Stimulated activated naive B cell treated with anti-CD40 and anti-IgM and Interleukin-4, amounts not matched to agents 10 μg/mL and 1 μg/mL and 100 μg/mL, for 72 hours (primary cell): ENCODE measurements at places on chromosomes 2 and 18.

DNA sequence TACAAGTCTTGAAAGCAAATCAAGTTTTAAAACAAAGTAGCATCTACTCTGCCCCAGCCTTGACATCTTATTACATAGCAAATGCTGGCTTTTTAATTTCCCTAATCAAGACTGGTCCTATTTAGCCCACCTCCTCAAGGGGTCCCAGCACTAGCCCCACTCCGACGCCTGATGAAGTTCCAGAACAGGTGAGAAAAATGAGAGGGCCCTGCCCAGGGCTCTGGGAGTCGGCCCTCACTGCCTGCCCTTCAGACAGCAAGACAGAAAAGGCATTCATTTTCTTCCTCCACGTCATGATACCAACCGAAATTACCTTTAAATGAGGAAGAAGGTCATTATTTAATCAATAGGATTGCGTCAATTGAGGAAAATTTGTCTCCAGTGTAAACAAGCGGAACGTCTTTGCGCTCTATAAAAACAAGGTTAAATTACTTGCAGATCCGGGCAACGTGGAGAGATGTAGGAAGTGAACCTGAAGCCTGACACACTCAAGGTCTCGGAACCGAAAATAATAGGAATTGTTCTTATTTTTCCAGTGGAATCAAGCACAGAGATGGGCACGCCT is 170.6 kb upstream of the PKDCC start:
- no peak for DNase-seq

- DNase-seq, result no peak
These were observed 361.6 kb upstream of the TFPI start for GRCh38 chr2:187915810-187916209.

DNA sequence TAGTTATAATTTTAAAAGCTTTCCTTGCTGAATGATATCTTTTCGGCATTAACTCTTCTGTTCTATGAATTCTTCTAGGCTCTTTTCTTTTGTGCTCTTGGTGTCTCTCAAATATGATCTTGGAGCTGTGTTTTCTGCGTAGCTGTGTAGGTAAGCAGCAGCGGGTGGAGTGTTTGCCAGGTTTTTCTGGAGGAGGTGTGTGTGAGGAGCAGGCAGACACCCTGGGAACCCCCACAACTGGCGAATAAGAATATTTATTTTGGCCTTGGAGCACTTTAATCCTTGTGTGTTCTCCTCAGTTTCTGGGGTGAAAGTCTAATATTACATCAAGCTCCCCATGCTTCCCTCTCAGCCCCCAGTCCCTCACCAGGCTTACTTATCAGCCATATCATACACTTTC is 232.0 kb upstream of the FANCL start:
- no peak for DNase-seq

DNA sequence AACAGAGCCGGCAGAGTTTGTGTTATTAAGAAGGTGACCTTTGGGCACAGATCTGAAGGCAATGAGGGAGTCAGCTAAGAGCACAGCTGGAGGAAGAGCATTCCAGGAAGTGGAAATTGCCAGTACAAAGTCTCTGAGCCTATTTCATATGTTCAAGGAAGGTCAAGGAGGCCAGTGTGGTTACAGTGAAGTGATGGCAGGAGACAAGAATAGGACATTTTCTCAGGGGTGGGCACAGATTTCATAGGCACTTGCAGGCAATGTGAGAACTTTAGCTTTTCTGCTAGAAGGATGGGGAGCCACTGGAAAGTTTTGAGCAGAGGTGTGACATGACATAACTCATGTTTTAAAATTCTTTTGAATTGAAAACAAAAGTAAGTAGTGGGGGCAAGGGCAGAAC is 50.3 kb downstream of the ARHGAP25 start:
- DNase-seq, result no peak

GRCh38 chr2:46781468-46782189 is 134.0 kb downstream of the MCFD2 start:
- no peak for DNase-seq

DNA sequence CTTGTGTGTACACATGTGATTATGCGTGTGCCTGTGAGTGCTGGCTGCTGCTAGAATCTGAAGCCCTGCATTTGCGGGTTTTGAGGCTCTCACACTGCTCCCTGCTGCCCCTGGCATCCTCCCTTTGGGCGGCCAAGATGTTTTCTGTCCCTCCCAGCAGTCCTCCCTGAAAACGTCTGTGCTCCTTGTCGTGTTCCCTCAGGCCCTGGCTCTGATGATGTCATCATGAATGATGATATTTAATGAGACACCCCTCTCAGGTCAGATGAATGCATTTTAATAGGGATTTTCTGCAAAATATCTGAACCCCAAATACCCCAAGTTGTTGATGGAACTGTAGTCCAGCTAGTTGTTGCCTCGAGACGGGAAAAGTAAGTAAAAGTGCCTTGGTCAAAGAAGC is 73.1 kb downstream of the TSHZ1 start:
- no peak for DNase-seq

- no peak for DNase-seq
These were observed 39.3 kb downstream of the MAP3K2 start for GRCh38 chr2:127348426-127349000.

DNA sequence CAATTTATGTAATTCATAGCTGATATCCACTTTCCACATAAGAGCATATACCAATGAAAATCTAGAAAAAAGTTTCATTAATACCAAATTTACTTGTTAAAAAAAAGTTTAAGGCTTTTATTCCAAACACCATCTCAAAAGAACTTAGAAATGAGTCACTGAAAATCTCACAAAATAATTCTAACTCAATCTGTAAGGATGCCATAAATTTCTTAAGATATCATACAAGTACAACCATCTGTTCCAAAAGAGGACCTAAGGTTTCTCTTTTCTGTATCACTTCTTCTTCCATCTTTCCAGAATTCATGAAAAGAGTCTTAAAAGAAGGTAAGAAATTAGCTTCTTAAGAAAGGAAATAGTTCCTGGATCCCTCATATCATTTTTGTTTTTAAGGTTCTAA is 60.4 kb downstream of the TRIP12 start:
- no peak for DNase-seq

DNA sequence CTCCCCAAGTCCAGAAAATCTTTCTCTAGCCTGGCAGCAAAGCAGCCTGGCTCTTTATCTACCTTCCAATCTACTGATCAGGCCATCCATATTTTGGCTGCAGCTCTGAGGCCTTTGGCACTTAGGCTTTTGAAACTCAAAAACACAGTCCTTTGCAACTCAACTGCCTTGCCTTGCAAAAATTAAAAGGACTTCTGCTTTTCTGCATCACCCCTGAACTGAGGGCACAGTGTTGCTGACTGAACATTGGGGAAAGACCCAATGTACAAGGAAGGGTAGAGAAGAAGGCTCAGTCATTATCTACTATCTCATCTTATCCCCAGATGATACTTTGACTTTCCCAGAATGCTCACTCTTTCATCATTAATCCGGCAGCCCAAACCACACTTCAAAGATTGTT is 625.5 kb downstream of the ARHGAP15 start:
- no peak for DNase-seq

DNA sequence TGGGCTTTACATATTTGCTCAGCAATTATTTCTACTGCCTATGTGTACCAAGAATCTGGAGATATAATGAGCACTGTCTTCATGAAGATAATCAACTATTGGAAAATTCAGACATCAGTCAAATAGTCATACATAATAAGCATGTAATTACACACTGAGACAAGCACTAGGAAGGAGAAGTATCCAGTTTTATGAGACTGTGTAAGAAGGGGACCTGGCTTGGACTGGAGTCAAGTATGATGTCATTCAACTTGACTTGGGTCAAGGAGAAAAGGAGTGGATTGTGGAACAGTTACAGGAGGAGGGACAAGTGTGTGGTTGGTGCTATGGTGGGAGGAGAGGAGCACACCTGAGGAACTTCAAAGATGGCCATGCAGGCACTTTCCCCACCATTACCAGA is 419.8 kb upstream of the TRIB2 start:
- DNase-seq, result no peak
